GM18507 (cell line): ENCODE measurements at places on chromosomes 1 and 21.

GRCh38 chr1:110859062-110859461 is 13.9 kb upstream of the CD53 start:
- DNase-seq = no peak

DNA sequence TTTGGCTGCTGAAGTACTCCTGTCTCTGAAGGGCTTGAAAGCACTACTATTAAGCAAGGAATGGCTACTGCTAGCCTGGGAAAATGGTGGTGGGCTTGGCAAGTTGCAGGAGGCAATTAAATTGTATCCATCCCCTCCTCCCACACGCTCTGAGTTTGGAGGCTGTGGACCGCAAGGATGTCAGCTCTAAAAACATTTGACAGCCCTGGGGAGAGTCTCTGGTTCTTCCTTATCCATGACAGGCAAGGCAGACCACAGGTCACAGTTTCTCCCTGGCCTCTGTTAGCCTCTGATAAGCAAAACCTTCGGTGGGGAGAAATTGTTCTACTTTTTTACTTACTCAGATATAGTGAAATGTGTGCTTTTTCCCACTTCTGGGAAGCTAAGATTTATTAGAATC is 46.6 kb downstream of the S1PR1 start:
- no peak for DNase-seq

- DNase-seq = no peak
These were observed 4.2 kb downstream of the STXBP3 start for GRCh38 chr1:108750476-108751181.

DNA sequence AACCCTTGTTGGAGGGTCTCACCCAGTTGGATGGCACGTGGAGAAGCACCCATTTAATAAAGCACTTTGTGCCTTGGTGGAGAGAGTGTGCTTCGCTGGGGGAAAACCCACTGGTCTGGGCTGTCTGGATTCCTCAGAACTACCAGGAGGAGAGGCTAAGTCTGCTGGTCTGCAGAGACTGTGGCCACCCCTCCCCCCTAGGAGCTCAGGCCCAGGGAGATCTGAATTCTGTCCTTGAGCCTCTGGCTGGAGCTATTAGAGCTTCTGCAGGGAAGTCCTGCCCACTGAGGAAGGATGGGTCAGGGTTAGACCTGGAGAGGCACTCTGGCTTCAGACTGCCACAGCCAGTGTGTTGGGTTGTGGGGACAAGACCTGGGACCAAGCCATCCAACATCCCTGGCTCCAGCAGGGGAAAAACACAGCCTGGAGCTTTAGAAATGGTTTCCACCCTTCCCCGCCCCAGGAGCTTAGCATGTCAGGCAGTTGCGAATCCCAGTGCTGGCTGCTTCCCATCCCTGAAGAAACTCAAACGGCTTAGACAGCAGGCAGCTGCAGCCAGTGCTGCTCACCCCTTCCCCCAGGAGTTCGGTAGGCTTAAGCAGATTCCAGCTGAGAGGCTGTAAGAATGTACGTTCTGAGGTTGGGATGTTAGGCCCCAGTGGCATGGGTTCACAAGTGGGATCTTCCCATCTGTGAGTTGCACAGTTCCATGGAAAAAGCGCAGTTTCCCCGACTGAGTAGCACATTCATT is 288.3 kb downstream of the TGFB2 start:
- DNase-seq = no peak

- no peak for DNase-seq
These were observed 111.4 kb upstream of the ZNF644 start for GRCh38 chr1:91133248-91133647.

DNA sequence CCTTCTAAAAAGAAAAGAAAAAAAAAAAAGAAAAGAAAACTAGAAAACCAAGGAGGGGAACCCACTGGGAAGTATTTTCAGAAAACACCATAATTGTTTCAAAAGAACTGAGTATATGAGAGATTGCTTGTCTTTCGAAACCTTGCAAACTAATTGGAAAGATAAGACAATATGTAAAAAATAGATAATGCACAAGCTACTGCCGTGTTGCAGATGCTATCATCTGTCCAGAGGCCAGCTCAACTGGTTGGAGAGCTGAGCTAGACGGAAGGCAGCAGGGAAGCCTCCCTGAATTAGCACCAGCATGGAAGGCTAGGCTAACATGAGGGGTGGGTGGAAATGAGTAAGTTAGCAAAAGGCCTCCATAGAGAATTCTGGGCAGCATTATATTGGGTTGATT is 16.2 kb upstream of the CACHD1 start:
- no peak for DNase-seq

- no peak for DNase-seq
These were observed 3.6 kb downstream of the PEA15 start for GRCh38 chr1:160208557-160209320.

DNA sequence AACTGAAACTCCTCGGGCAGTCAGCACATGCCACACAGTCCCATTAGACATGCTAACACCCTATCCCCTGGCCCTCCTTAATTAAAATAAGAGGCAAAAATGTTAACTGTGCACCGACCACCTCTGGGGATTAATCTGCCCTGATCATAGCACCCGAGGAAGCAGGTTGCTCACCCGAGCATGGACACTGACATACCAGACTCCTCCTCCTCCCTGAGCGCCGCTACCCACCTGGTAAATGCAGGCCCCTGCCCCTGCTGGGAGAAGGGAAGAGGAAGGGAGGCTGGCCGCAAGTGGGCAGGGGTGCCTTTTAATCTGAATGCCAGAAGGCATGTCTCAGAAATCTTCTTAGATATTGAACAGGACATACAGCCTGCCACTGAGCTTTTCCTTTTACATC is 360.9 kb downstream of the RRAGC start:
- no peak for DNase-seq

- DNase-seq = no peak
These were observed 20.2 kb downstream of the RERE start for GRCh38 chr1:8797216-8797615.

DNA sequence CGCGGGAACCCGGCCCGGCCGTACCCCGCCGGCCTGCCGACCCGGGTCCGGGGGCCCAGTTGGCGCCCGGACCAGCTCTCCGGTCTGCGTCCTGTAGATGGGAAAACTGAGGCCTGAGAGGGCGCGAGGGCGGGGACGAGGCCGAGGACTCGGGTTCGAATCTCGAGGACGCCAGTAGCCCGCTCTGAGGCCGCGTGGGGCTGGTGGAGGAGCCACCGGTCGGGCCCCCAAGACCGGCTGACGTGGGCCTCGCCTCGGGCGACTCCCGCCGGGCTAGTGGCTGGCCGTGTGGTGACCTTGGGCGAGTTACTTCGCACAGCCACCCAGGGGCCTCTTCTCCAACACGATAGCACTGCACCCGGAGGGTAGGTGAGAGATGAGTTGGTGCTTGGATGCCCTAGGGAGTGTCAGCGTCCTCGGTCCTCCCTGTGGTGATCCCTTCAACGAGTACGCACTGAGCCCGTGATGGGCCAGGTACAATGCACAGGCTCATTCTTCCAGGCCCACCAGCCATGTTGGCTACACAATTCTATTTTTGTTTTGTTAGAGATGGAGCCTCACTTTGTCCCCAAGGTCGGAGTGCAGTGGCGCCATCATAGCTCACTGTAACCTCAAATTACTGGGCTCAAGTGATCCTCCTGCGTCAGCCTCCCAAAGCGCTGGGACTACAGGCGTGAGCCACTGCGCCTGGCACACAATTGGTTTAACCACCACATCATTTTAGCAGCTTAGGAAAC is 404 bp upstream of the SCMH1 start:
- DNase-seq = no peak
